ENCODE measurements at places on chromosomes 12 and 14.

DNA sequence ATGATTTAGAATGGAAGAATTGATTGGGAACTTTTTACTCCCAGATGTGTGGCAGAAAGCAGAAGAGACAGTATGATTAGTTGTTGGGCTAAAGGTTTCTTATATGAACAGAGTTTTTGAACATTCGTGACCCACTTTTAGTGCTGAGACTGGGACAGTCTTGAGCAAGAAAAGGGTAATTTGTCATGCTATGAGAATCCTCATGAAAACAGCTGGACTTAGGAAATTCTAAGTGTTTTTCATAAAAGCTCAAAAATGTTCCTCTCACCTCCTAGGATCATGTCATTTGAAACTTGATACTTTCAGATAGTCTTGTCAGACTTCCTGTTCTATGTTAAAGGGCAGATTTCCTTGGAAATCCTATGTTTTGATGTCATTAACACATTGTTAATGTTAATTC, 86.1 kb downstream of the MGAT4C start:
- no peak for DNase-seq

DNA sequence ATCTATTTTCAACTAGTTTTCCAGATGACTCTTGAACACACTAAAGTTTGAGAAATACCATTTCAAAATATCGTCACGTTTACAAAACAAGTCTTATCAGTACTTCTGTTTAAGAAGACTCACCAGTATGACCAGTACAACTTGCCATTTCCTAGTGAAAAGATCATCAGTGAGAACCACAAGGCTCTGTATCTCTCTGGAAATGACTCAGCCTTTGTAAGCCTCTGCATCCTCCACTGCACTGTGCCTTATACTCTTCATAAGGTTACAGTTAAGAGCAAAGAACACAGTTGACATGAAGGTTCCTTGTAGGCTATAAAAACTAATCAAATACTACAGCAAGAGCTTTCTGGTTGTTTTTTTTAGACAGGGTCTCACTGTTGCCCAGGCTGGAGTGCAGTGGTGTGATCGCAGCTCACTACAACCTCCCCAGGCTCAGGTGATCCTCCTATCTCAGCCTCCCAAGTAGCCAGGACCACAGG, 5.7 kb upstream of the VTI1B start:
- no peak for DNase-seq

DNA sequence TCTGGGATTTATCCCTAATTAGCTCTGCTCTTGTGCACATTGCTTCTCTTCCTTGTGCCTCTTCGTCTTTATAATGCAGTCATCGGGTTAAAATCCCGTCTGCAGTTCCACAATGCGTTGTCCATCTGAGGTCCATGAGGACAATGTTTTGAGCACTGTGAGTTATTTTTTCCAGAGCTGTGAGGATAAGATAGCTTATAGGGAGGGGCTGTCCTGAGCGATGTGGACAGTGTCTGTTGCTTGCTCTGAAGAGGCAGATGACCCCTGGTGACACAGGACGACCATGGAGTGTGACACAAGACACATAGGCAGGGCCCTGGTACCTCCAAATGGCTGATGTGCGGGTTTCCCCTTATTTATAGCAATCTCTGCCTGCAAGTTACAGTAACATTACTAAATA, 132.5 kb downstream of the SMOC1 start:
- no peak for DNase-seq

- no peak for DNase-seq
These were observed 192.7 kb downstream of the DPF3 start for GRCh38 chr14:72701237-72701565.

GRCh38 chr14:69323266-69323998, 63.5 kb downstream of the GALNT16 start:
- DNase-seq: no peak

DNA sequence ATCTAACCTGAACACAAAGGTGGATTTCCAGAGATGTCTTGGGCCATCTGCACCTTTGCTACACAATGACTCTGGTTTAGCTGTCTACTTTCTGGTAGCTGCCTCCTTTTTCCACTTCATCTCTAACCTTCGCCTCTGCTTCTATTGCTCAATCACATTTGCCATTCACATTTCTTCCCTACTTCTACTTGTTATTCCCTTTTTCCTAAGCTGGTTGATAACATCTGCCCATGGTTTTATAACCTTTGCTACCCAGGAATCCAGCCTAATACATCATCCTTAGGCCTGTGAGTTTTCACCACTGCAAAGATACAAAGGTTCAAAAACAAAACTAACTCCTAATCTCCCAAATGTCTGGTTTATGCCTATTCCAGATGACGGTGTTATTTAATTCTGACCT, 13.2 kb downstream of the SPPL3 start:
- DNase-seq: no peak

Data from stimulated activated CD4-positive, alpha-beta T cell treated with anti-CD3 and anti-CD28 coated beads, Interleukin-1b, Interleukin-23, amount 100 ng/mL, for 4 hours (primary cell).